Stimulated activated CD8-positive, alpha-beta memory T cell treated with anti-CD3 and anti-CD28 coated beads, Interleukin-4, amount 100 ng/mL, for 24 hours (primary cell): ENCODE measurements at places on chromosomes 6 and 20.

DNA sequence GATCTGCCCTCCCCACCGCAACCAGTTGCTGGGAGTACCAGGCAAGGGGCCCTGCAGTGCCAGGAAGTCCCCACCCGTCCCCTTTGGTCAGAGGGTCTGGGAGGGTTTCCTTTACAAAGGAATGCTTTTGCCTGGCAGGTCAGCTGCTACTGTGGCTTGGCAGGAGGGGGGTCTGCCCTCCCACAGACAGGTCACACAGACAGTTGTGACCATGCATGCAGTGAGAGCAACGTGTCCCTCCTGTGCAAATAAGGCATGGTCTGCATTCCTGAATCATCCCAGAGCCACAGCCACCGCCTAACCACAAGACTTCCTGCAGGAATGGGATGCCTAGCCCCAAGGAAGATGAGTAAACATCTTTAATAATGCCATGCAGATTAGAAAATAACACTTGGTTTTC is 439 bp upstream of the F13A1 start:
- DNase-seq: no peak

GRCh38 chr20:51262240-51262639 is 239.3 kb upstream of the KCNG1 start:
- DNase-seq: no peak

DNA sequence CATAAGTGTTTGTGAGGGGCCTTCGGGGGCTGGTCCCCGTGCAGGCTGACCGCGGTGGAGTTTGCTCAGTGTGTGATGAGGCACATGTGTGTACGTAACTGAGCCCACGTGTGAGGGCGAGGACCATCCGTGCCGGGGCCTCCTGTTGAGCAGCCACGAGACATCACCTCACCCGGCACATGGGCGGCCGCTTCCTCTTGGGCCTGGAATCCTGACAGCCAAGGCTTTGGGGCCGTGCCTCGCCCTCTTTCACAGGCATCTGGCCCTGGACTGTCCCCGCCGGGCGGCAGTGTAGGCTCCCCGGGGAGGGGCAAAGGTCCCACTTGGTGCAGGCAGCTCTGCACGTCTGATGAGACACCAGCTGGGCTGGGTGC is 202.3 kb downstream of the DLL1 start:
- DNase-seq: no peak

DNA sequence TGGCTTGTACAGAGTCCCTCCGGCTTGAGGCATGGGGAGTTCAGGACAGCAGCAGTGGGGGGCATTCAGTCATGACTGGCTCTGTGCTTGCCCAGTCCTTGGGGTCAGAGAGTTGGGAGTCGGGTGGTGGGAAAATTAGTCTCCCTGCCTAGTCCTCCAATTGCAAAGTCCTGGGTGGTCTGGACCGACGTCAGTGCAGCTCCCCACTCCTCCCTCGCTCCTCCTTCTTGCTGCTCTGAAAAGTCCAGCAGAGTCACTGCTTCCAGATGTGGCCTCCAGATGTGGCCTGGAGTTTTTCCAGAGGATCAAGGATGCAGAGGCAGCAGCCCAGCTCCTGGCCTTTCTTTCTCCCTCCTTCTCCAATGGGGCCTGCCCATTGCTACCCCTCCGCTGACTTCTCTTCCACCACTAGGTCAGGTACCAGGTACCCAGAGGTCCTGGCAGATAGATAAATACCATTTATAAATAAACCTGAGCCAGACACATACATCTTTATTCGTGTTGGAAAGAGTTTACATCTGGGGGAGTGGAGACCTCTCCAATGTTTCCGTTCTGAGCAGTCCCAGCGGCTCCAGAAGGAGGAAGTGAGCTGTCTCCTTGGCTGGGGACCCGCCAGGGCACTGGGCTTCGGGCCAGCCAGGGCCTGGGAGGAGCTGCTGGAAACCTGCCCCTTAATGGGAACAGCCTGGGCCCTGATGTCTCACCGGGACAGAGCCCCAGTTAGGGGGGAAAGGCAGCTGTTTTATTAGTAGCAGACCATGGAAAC is 49.0 kb upstream of the RNF24 start:
- DNase-seq: no peak

DNA sequence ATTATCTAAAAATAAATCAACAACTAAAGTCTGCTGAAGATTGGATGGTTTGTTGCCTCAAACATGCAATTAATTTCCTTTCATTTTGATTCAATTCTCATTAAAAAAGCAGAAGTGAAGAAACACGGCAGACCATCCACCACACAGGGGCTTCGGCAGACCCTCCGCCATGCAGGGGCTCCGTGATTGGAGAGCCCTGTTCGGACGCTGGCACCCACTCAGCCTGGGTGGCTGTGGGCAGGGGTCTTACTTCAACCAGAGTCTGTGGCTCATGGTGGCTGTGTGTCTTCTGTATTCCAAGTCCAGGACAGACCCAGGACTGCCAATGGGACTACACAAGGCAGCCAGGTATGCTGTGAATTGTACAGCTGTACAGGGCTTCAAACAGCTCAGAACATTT is 86.9 kb upstream of the FRMD1 start:
- no peak for DNase-seq

GRCh38 chr20:8803941-8804340 is 264.9 kb upstream of the PLCB4 start:
- DNase-seq: no peak

GRCh38 chr6:15297895-15298590 is 52.2 kb downstream of the JARID2 start:
- DNase-seq: no peak

DNA sequence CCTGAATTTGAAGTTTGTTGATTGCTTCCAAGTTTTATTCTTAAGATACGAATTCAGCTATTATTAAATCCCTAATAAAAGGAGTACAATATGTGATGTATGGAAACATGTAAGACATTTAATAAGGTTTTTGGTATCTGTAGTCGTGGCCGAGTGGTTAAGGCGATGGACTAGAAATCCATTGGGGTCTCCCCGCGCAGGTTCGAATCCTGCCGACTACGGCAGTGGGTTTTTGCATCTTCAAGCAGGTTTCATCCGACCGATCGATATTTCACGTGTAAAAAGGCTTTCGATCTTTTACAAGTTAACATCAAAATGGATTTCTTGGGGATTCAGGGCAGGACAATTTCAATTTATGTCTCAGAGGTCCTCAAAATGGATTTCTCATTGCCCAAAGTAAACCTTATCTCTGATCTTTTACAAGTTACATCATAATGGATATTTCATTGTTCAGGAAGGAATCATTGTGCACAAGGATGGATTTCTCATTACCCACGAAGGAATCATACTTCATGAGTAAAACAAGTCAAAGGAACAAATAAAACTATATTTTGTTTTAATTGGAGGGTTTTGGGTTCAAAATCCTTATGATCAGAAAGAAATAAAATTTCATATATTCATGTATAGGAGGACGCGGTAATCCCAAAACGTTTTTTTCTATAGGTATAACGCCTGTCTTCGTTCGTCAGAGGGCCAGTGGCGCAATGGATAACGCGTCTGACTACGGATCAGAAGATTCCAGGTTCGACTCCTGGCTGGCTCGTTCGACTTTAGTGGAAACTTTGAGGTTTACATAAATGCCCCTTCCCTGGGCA is 37.3 kb upstream of the BTN3A2 start:
- no peak for DNase-seq

DNA sequence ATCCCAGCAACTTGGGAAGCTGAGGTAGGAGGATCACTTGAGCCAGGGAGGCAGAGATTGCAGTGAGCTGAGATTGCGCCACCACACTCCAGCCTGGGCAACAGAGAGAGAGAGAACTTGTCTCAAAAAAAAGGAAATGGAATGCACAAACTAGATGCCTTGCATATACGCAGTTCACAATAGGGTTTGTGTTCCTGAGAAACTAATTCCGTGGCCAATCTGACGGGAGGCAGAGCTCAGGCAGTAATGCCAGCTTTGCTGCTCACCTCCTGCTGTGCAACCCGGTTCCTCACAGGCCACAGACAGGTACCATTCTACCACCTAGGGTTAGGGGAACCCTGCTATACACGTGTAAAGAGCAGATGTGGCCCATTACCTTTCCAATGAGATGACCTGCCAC is 1.4 kb downstream of the CDK5RAP1 start:
- no peak for DNase-seq

GRCh38 chr6:30130179-30130679 is 5.7 kb upstream of the TRIM40 start:
- no peak for DNase-seq

GRCh38 chr20:56411759-56412472 is at the start of gene CASS4:
Gene CASS4, plus strand, starts transcription at chr20:56412260. Its CDS starts 199 bp downstream, at chr20:56412459.
- DNase-seq: no peak

DNA sequence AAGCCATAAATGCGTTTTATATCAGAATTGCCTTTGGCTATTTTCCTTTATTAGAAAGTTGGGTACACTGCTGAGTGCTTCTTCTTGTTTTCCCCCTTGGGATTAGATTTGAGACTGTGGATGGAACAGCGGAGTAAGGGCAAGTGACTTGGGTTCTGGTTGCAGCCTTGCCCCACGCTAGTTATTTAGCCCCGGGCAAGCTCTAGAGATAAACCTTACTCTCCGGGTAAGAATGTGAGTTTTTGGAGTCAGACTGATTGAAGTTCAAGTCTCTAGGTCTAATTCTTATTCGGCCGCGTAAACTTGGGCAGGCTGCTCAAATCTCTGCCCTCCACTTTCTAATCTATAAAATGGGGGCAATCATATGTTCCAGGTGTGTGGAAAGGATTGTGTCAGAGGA is 8.9 kb downstream of the TSHZ2 start:
- DNase-seq: no peak

DNA sequence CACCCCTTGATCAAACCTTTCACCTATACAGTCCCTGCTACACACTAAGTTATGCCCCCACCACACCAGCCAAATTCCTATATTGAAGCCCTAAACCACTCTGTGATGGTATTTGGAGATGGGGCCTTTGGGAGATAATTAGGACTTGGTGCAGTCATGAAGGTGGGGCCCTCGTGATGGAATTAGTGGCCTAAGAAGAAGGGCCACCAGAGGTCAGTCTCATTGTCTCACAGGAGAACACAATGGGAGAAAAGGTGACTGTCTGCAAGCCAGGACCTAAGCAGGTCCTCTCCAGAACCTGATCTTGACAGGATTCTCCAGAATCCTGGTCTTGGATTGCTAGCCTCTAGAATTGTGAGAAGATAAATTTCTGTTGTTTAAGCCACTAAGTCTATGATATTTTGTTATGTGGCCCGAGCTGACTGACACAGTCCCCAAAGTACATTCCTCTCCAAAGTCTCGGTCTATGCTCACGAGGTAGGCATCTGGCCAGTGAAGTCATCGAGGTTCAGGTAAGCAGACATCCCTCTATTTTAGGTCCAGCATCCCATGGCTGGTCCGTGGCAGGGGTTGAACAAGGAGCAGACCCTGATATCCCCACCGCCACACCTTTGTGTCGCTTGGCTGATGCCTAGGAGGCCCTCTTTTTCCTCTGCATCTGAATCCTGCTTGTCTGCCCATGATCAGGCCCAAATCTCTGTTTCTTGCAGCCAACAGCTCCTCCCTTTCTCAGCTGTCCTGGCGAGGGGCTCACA is 138.9 kb downstream of the NFATC2 start:
- DNase-seq: no peak

GRCh38 chr6:56399672-56400263 is 152.4 kb upstream of the COL21A1 start:
- no peak for DNase-seq

DNA sequence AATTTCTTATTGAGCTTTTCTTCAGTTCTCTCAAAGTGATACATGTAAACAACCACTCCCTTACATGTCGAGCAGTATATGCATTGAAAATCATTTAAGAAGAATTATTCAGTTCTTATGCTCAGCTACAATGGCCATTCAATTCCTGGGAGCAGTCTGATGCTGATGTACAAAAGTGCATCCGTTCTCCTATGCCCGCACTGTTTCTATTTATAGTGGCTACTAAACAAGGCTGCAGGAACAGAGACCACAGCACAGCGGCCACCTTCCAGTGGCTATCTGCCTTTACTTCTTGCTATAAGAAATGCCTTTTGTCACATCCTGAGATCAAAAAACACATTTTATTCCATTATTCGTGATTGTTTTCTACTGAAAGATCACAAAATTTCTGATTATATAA is 82.2 kb downstream of the FHL5 start:
- no peak for DNase-seq

DNA sequence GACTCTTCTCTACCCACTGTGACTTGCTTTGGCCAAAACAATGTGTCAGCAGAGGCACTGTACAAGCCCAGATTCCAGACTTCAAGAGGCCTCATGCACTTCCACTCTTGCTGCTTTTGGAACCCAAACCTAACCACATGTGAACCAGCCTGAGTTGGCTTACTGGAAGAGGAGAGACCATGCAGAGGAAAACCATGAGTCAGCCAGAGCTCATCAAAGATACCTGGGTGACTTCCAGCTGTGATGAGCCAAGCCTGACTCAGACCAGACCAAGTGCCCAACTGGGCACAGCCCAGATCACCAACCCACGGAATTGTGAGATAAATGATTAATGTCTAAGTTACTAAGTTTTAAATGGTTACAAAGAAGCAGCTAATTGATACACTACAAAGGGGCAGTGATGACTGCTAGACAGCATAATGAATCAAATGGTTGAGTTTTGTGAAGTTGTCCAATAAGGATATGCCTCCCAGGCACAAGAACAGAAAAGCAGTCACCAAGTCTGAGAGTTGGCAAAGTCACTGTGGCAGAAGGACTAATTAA is 16.2 kb upstream of the BEND6 start:
- no peak for DNase-seq

DNA sequence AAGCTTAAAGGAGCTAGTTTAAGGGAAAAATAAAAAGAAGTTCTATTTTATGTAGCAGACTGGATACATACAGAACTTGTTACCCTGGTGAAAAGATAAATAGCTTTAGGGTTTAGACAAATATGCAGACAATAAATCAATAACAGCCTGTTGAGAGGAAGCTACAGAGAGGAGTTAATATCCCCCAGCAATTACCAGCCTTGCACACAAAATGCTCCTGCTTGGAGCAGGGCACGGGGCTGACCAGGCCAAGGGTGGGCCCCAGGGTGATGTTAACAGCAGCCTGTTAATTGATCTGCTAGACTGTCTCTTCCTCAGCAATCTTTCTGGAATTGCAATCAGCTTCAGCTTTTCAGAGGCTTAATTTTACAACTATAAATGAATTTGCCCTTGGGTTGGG is 125.1 kb upstream of the SOX4 start:
- no peak for DNase-seq
